Endodermal cell (in vitro differentiated cells): ENCODE measurements at places on chromosomes 4 and X. TPM values are rescaled to one million over a fixed set of nuclear protein-coding genes. Genes with fewer than 3 reads are reported as not detected.

The HOPX gene
- total RNA-seq: not detected in 3 replicates

The RAB41 gene
- not detected in 3 replicates for total RNA-seq

GRCh38 chr4:168021666-168022065, 70.7 kb upstream of the ANXA10 start:
- DNase-seq: no peak

- no peak for DNase-seq
These were observed 137.4 kb downstream of the NSUN7 start for GRCh38 chr4:40886931-40887763.

DNA sequence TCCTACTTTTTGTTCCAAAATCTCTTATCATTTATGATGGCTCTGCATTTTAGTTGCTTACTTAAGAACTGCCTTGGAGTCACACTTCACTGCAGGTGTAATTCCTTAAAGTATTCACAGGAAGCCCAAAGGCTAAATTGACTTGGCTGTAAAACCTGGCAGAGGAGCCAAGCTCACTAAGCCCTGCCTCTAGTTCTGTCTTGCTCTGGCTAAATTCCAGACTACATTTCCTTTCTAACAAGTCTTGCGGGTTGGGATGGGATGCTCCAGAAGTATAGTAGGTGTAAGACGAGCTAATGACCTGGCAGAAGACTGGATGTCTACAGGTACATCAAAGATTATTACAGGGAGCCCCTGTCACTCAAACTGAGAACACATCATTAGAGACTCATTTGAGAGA, 924.0 kb upstream of the INTU start:
- DNase-seq: no peak

The ZNF157 gene
- total RNA-seq: 0.84 to 1.3 TPM (median 1.2 TPM) in 3 replicates

The NUP62CL gene
- total RNA-seq: 4.3 and 6.4 TPM in 2 replicates

DNA sequence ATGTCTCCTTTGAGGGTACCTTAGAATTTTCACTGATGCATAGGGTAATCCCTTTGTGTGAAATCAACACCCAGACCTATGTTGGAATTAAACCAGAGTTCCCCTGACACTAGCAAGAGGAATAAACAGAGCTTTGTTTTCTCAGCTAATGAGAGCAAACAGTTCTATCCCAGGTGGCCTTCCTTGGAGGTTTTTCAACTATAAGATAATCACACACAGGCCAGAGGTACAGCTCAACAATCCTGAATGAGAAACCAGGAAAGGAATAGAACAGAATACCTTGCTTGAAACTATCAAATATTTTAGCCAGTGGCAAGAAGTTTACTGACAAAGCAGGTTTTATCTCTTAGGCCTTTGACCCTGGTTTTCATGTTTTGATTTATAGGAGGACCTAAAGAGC, 100.2 kb downstream of the OTC start:
- no peak for DNase-seq

GRCh38 chr4:173656898-173657297, 126.9 kb upstream of the HAND2 start:
- no peak for DNase-seq

The CLDN2 gene
- not detected in 3 replicates for total RNA-seq

The HPGDS gene
- total RNA-seq: not detected in 3 replicates

The STARD8 gene
- total RNA-seq: 1.5 and 2.0 TPM in 2 replicates

DNA sequence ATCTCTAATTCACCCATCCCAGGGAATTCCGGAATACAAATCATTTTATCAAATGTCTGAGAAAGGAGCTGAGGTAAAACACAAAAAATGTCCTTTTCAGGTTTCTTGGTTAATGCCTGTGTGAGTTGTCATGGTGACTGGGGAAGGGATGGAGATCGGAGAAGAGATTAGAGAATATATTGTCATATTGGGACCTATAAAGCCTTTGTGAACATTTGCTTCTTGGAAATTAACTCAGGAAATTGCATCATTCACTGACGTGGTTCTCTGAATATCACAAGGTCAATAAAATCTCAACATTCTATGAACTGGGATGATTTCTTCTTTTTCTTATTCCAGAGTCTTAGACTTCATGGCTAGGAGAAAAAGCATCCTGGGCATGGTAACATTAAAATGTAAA, 174.8 kb upstream of the GLRA2 start:
- DNase-seq: no peak

The RNF175 gene
- total RNA-seq: 1.7 TPM in 2 replicates

DNA sequence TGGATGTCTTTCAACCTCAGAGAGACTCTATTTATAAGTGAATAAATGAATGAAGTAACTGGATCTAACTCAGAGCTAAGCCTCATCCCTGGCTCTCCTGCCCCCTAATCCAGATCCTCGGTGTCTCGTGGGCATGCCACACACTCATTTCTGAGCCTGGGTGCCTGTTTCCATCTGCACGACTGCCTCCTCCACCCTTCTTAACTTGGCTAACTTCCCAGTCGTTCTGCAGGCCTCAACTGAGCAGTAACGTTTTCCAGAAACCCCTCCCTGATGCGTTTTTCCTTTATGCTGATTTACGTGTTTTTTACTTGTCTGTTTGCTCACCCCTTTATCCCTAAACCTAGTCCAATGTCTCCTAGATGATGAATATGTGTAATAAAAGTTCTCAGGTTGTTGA, 186.9 kb upstream of the HS3ST1 start:
- DNase-seq: no peak

The UGT2A3 gene
- not detected in 3 replicates for total RNA-seq

DNA sequence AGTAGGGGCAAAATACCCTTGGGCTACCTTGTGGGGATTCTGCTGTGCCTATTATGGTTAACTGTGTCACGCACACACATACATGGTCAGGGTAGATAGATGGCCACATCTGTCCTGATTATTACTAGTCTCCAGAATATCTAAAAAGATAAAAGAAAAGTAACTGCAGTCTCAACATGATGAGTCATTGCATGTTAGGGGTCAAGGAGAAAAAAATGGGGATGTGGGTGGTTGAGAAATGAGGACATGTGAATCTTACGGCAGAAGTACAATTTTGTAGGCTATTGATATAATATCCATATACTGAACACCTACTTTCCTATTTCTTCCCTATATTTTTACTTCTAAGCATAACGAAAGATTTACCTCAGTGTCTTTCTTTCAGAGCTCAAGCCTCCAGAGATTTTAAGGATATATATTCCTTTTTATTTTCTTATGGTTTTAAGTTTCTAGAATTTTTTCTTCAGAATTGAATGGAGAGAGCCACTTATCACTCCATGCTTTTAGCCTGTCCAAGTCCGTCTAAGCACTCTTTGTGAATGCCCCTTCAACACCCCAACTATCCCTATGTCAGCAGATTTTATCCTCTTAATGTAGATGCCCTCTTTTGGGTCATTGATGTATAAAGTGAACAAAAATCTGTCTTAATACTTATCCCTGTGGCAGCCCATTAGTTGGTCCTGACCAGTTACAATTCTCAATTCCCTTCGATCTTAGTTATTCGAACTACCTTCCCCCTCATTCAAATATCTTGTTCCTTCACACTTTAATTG, 642.2 kb downstream of the IQCM start:
- no peak for DNase-seq

DNA sequence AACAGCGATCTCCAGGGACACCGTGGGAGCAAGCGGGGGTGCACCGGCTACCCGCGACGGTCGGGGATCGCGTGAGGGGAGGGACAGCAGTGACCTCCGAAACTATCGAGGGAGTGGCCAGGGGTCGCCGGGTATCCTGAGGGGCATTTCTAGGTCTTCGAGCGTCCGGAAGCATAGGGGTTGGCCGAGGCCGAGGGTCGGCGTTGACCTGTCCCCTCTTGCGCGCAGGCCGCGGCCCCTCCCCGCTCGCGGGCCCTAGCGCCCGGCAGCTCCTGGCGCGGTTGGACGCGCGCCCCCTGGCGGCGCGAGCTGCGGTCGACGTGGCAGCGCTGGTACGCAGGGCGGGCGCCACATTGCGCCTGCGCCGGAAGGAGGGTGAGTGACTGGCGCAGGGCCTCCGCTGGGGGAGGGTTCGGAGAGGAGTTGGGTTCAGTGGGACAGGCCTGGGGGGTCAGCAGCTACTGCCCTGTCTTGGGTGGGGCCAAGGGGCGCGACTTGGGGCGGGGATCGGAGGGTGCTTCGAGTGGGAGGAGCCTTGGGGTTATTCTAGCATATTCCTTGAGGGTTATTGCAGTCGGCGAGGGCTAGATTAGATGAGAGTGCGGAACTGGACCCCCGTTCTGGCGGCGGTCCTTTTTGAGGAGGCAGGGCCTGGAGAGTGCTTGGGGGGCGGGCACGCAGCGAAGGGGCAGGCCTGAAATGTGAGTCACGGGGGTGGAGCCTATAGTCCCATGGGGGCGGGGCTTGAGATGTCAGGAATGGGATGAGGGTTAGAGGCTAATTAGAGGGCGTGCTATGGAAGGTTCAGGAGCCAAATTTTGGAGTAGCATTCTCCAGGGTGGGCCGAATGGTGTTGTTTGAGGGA, 1.2 kb downstream of the MAGIX start:
- peak; percentile 94 for DNase-seq

- no peak for DNase-seq
These were observed 693 bp downstream of the OCIAD1 start for GRCh38 chr4:48831532-48832030.

GRCh38 chr4:121138039-121138825, 25.9 kb downstream of the TNIP3 start:
- no peak for DNase-seq

The IL9R gene
- 0.31 TPM in 1 of 2 replicates, not detected in the other for total RNA-seq

- no peak for DNase-seq
These were observed 244.9 kb downstream of the FRMPD4 start for GRCh38 chrX:12383196-12383595.

The PCSK1N gene
- total RNA-seq: 2.5 to 4.0 TPM (median 2.7 TPM) in 3 replicates
